ENCODE measurements at places on chromosomes 3 and 15.
A peak's percentile ranks its signal among the peaks of the same experiment; 100 is the strongest.

DNA sequence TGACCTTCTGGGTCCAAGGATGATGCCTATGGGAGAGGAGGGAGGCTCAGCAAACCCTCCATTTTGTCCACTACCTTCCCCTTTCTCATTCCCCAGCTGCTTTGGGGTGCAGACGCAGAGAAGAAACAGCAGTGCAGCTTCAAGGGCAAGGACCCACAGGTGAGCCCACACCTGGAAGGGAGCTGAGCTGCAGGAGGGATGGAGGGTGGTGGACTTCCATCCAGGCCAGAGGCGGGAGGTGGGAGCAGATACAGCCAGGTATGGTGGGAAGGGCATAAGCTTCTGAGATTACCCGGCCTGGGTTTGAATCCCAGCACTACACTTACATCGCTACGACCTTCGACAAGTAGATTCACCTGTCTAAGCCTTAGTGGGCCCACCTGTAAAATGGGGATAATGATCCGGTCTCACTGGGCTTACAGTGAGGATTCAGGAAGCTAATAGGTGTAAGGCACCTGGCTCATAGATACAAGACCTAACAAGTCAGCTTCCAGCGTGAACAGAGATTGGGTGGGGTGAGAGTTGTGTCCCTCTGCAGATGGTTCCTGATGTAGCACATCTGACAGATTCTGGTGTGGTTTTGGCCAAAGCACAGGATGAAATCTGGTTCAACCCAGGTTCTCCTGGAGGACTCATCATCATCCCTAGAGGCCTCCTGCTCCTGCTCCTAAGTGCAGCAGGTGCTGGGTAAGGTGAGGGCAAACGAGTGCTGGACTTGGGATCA lies 15.9 kb downstream of the CIB1 start:
- DNase-seq: no peak

DNA sequence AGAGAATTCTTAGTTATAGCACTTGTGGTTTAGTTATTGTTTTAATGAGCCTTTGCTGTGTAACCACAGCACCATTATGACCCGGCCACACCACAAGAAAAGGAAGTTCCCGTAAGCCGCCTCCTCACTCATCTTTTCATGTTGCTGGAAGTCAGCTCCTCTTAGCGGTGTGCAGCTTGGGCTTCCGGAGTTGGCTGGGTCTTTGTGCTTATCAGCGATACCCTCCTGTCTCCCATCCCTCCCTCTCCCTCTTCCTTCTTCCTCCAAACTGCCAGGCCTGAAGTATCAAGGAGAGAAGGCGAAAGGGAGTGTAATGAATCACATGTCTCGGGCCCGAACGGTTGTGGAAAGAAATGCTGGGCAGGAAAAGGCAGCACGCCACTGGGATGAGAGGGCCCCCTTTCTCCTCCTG lies 353.5 kb downstream of the MCTP2 start:
- no peak for DNase-seq

DNA sequence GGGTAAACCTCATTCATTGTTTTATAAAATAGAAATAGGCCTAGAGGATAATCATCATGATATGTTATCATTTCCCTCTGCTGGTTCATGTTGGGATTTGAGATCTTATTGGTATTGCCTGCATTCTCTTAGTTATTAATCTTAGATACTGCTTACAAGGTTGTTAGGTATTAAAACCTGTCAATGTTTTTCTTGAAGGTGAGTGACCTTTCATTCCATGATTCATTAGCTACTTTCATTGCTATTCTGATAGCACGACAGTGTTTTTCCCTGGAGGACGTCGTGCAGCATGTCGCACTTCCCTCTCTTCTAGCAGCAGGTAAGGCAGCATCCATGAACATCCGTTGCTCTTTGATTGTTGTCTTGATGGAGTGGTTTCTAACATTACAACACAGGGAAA lies 17.1 kb downstream of the P2RY12 start:
- DNase-seq: peak; percentile 4

DNA sequence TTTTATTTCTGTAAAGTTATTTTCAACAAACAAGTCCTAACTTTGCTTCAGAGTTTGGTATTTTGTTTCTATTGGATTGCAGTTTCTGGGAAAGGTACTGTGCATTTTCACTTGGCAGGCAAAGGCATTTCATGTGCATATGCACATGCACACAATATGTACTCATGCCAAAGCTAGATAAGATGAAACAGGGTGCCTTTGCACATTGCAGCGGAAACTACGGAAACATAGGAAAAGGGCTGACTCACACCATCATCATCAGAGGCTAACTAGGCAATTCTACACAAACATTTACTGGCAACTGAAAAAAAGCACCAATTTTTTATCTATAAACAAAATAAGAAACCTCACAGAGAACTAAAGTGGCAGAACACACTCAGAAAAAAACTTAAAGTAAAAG lies 550.6 kb upstream of the NECTIN3 start:
- DNase-seq: peak; percentile 95

- DNase-seq: peak; percentile 73
Observed at GRCh38 chr3:50671331-50671730, 3.4 kb upstream of the DOCK3 start.

DNA sequence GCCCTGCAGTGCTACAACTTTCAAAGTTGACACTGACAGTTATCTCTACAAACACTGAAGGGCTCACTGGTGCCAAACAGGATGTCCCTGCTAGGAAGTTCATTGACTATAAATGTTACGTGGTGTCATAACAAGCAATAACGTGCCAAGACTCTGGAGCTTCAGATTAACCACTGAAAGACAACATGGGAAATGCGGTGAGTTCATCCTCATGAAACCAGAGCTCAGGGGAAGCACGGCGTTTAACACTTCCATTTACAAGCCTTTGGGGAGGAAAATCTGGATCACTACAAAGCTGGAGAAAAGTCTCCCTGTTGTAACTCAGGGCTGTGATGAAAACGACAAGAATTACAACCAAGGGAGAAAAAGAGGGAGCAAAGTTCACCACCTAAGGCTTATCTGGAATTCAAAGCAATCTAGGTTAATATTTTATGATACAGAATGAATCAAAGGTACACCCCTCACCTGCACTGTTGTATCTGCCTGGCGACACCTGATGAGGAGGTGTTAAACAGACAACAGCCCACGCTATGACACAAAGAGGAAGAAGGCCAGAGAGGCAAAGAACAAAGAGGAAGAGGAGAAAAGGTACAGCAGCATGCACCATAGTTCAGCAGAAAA lies 27.0 kb downstream of the SHQ1 start:
- peak; percentile 76 for DNase-seq

GRCh38 chr3:111506435-111506834 lies 35.6 kb upstream of the CD96 start:
- no peak for DNase-seq

GRCh38 chr15:74174219-74174957 lies 878 bp downstream of the ISLR start:
- DNase-seq: no peak

DNA sequence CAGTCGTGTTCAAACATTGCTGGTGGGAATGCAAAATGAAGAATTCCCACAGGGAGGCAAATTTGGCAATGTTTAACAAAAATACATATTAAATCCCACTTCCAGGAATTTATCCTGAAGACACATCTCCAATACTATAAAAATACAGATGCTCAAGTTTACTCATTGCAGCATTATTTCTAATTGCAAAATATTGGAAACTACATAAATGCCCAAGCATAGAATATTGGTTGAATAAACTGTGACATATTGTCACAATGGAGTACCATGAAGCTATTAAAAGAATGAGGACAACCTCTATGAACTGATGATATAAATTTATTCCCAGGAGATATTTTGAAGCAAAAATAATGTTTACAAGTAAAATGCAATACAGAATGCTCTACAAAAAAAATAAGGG lies 49.7 kb upstream of the UBE2E2 start:
- peak; percentile 43 for DNase-seq

DNA sequence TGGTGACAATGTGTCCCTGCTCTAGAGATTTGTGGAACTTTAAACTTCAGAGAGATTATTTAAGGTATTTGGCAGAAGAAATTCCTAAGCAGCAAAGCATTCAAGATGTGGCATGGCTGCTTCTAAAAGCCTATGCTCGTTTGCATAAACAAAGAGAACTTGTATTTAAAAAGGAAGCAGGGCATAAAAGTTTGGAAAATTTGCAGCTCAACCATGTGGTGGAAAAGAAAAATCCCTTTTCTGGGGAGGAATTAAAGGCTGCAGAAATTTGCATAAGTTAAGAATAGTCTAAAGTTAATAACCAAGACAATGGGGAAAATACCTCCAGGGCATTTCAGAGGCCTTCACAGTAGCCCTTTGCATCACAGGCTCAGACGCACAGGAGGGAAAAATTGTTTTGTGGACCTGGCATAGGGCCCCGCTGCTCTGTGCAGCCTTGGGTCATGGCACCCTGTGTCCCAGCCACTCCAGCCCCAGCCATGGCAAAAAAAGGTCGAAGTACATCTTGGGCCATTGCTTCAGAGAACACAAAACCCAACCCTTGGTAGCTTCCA lies 1109.1 kb downstream of the OTOL1 start:
- DNase-seq: no peak

- peak; percentile 72 for DNase-seq
Observed at GRCh38 chr3:12175844-12176453, 17.2 kb upstream of the TIMP4 start.

- DNase-seq: peak; percentile 62
Observed at GRCh38 chr3:97917813-97918536, 54.3 kb downstream of the RIOX2 start.

DNA sequence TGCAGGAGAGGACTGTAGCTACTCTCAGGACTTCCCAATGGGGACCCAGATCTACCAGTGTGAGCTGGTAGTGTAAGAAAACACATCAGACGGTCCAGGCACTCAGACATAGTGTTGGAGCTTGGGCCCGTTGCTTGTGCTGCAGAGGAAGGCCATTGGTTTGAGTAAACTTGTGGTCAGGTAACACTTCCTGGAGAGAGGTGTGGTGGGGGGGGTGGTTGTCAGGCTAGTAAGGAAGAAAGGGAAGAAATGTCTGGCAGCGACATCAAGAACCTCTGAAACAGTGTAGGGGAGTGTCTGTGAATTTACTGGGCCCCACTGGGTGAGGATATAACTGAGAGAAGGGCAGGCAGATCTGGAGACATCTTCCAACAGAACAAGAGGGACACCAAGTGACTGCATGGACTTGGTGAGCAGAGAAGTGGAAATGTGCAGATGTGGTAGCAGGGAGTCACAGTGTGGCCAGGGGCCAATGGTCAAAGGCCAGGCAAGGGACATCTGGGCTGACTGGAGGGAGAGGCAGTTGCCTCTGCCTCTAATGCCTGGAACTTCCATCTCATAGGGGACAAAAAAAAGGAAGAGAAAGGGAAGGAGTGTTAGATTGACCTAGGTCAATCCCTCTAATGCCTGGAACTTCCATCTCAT lies 63.7 kb upstream of the MRPS22 start:
- no peak for DNase-seq

DNA sequence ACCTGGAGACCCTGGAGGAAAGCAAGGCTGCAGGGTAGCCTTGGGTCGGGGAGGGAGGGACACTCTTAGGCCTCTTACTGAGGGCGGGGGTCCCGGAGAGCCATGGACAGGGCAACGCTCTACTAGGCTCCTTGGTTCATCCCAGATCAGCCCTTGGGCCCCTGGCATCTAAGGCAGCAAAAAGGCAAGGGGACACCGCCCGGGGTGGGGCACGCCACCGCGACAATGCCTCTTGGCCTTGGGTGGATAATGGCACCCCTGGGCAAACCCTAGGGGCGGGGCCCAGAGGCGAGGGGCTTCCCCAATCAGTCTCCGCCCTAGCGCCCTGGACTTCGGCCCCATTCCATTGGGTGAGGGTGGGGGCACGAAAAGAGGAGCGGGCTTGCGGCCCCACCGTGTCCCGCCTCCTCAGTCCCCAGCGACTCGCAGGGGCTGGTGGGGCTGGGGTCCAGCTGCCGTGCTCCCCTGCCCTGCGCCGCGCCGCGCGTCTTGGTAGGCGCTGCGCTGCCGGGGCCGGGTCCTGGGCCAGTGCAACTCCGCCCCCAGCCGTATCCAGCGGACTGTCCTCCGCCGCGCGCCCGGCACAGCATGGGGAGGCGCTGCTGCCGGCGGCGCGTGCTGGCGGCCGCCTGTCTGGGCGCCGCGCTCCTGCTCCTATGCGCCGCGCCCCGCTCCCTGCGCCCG lies at the start of gene CHST13:
CHST13 (plus strand) TSS at position 411 of the 684 bp plus-strand sequence; CDS start at position 589, 178 bp downstream.
- DNase-seq: peak; percentile 29

GRCh38 chr3:184275961-184276910 lies at the start of gene ECE2:
ECE2 (plus strand) TSS chr3:184276022; CDS start chr3:184276154, 132 bp downstream.
- no peak for DNase-seq

DNA sequence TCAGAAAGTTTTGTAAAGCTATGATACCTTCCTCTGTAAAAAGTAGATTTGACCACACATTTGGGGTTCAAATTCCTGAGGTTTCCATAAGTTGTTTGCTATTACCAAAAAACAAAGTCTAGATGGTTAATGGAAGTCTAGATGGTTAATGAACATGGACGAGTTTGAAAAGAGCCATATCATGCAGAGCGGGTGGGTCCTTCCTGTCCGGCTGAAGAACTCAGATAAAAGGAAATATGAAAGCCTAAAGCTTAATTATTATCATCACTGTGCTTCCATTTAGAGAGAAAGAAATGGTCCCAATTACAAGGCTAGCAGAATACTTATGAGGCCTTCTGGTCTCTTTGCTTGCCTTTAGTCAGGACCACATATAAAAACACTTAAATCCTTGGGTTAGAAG lies 132.1 kb upstream of the SATB1 start:
- no peak for DNase-seq

DNA sequence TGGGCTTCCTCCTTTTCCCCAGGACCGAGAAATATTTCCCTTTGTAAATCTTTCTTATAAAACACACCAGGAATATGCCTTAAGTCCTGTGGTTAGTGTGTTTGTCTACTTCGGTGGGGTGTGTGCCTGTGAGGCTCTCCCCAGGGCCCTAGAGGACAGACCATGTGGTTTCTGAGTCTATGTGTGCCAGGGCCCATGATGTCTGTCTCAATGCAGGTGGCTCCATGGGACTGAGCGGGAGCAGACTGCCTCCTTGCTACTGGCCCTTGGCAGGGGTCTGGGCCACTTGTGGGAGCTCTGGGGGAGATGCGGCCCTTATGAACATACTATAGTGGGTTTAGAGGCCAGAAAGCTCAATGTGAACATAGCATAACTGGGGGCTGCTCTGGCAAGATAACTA lies 37.6 kb downstream of the SCN5A start:
- no peak for DNase-seq

- no peak for DNase-seq
Observed at GRCh38 chr3:139124197-139124596, 79.5 kb upstream of the PRR23C start.

Data from fibroblast of mammary gland (primary cell).